ENCODE measurements at places on chromosomes 7 and 10.

- no peak for DNase-seq
These were observed 108.2 kb upstream of the FAM13C start for GRCh38 chr10:59470570-59470969.

DNA sequence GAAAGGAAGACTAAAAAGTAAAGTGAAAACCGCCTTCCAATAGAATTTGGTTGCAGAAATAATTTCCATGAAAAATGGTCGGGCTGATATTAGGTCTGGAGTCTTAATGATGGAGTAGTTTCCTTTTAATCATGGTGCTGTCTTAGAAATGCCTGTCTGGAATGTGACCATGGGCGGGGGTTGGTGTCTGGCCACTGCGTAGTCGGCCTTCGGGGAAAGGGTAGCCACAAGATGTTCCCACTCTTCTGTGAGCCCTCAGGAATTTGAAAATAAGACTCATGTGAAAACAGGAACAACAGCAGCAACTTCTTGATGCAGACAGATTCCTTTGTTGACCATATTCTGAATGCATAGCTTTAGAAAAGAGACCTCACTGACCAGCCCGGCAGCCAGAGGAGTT lies 176.8 kb downstream of the KIAA1217 start:
- DNase-seq: no peak

- no peak for DNase-seq
These were observed 7.8 kb upstream of the ATOH7 start for GRCh38 chr10:68239596-68240150.

GRCh38 chr10:98321186-98321780 lies 53.3 kb upstream of the LOXL4 start:
- DNase-seq: no peak

- DNase-seq: no peak
These were observed 246.0 kb upstream of the SHH start for GRCh38 chr7:156058248-156058647.

DNA sequence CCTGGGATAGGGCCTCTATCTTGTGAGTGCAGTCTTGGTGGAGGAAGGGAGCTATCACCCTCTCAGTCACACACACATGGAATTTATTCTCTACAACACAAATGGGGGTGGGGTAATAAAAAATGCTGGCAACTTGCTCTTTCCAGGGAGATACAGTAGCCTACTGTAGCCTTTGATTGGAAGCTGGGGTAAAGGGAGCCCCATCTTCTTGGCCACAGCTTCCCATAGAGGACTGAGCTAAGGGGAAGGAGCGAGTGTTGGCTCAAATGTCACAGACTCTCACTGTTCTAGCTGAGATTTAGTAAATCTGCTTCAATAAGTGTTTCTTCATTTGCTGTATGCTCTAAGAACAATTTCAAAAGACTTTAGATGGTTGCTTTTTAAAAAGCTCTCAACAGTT lies 222.2 kb upstream of the CXCL12 start:
- DNase-seq: no peak

Measured in activated CD4-positive, alpha-beta T cell treated with anti-CD3 and anti-CD28 coated beads, Interleukin-2, amount 10 ng/mL, durations not matched to agents 24 days and 14 days (primary cell).